Hematopoietic multipotent progenitor cell treated with erythropoietin and hydrocortisone succinate and interleukin-3 and kit ligand, for 6 days (in vitro differentiated cells): ENCODE measurements at places on chromosomes 11 and 22.
A peak's percentile ranks its signal among the peaks of the same experiment; 100 is the strongest.

GRCh38 chr11:58786693-58787092, 55.0 kb upstream of the GLYAT start:
- DNase-seq = no peak

DNA sequence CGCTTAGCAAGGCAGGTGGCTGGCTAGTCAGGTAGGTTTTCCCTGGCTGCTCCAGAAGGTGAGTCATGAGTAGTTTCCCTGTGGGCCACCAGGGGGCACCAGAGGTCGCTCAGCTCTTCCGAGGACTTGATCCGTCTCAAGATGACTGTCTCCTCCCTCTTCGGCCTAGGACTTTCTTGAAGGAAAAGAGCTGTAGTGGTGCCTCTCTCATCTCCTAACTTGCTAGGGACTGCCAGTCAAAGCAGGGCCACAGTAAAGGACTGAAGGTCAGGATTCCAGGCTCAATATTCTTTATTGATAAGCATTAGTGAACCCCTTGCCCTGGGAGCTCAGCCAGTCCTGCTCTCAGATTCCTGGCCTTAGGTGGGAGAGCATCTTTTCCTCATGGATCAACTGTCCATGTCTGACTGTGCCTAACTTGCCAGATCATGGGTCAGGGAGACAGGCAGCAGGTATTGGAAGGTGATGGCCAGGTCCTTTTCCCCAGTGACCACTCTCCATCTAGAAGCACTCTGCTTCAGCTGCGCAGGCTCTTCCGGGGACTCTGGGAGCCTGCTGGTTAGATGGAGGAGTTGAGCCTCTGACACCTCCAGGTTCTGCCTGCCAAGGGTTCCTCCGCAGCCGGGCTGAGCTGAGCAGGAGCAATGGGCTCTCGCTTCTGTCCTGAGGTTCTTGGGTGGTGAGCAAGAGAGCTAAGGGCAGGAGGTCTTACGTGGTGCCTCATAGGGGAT, 1.9 kb downstream of the POLD4 start:
- peak; percentile 88 for DNase-seq

GRCh38 chr11:33724644-33725035, 11.6 kb downstream of the CD59 start:
- DNase-seq = no peak

DNA sequence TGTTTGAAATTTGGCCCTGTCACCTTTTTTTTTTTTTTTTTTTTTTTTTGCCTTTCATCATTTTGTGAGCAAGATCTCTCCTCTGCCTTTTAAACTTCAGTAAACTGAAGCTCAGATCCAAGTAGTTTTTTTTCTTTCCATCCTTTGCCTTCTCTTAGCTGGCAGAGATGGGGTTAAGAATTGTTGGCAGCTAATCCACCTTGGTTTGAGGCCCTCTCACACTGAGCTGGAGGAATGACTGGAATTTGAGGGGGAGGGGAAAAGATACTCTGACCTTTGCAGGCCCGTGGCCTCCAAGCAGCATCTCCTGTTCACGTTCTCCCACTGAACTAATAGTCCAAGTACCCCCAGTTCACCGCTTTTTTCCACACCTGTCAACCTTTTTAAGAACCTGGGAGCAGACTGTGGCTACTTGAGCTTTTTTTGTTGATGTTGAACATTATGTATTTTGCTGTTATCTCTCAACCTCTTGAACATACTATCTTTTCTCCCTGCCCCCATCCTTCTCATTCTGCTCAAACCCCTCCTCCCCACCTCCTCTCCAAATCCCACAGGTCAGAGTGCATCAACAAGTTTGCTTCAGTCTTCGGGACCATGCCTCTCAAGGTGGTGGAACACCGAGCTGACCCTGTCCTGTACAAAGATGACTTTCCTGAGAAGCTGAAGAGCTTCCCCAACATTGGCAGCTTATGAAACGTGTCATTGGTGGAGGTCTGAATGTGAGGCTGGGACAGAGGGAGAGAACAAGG, 66.2 kb downstream of the ALX4 start:
- no peak for DNase-seq

GRCh38 chr11:130206141-130206540, 46.6 kb downstream of the ST14 start:
- no peak for DNase-seq

DNA sequence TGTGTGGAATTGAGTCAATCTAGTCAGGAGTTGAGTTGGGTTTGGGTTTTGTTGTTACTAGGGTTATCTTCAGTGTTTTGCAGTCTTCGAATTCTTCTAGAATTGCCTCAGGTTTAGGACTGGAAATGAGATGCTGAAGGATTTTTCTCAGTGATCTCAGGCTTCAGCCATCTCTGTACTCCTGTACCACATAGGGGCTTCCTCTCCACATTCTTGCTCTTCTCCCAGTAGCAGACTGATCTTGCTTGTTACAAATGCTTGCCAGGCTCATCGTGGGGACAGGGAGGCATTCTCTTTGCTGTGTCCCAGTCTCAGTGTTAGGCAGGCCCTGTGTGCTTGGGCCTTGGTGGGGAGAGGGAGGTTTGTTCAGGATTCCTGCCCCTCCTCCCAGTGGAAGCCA, 96.1 kb downstream of the LRRC32 start:
- no peak for DNase-seq

DNA sequence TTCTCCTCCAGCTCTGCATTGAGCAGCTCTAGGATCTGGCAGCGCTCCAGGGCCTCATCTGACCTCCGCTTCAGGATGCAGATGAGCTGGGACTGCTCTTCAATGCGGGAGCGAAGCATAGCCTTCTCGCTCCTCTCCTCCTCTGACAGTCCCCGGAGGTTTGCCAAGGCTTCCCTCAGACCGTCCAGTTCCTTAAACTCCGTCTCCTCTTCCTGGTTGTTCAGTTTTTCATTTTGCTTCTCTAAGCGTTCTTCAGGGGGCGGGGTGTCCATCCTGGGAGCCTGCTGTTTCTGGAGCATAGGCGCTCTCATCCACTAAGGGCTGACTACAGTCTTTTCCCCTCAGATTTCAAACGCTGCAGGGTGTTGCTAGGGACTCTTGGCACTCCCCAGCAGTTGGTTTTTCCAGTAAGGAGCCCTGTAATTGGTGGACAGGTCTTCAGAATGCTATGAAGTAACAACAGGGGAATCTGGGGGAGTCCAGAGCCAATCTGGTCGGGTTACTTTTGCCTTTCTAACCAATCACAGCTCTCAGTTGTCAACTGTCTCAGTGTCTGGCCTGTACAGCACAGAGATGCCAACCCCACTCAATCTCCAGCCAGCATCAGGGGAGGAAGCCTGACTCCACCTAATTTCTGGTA, at the start of gene CCDC89:
Gene CCDC89 (minus strand): TSS at position 376 of the 640 bp plus-strand sequence. CDS start 65 bp downstream, at position 311.
- no peak for DNase-seq

DNA sequence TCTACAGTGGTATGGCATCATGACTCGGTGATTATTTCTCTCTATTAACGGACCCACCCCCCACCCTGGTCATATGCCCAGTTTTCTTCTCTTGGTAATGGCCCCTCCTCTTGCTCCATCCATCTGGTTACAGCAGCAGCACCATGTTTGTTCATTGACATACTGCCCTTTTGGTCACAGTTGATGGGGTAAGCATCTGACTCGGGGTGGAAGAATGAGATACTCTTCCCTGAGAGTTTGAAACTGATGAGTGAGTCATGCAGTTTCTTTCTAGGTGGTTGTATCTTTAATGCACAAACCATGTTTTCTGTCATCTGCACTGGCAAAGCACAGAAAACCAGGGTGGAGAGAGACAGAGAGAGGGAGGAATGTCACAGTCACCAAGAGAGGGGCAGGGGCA, 126.0 kb downstream of the SYN3 start:
- DNase-seq = no peak

GRCh38 chr11:134711588-134711987, 299.5 kb upstream of the B3GAT1 start:
- DNase-seq = no peak

GRCh38 chr11:57667736-57668433, at the start of gene ZDHHC5:
ZDHHC5 (plus strand) TSS chr11:57668114; CDS start chr11:57673091, 4,977 bp downstream.
- peak; percentile 97 for DNase-seq

DNA sequence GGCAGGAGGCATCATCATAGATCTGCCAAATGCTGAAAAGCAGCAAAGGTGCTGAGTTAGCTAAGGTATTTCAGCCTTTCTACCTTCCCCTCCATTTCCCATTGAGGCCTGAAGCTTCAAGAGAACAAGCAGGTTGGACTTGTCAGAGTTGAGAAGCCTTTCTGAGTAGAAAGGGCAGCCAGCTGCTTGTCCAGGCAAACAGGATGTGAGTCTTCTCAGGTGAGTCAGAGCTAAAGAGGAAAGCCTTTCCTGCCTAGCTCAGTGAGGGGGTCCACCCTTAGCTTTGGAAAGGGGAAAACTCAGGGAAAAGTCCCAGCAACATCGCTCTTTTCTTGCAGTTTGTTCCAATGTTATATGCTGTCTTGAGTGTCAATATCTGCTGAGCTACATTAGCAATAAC, 13.2 kb upstream of the MPZL2 start:
- DNase-seq = no peak

DNA sequence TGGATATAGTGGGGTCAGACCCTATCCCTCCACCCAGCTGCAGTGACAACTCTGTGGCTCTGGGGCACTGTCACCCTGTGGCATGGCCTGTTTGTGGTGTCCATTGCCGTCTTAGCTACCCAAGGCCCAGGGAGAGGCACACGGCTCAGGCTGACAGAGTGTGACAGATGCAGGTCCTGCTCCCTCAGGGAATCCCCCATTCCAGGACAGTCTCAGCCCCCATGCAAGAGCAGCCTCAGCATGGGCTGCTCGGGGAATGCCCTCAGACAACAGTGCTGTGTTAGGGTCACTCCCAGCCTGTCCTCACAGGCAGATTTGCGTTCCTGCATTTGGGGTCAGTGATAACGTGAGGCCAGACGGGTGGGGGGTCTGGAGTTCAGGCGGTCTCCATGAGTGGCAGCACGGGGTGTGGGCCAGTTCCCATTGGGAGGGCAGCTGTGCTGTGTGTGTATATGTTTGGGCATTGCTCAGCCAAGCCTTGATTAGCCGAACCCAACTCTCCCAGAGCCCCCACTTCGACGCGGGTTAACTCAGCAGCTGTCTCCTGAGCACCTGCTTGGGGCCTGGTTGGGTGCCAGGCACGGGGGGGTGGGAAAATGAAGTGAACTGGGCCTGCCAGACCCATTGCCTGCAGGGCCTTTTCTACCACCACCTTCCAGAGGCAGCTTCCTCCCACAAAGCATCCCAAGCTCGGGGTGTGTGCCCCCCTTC, 5.3 kb upstream of the KCNQ1OT1 start:
- no peak for DNase-seq

GRCh38 chr11:72112978-72113808, 698 bp upstream of the ANAPC15 start:
- DNase-seq = no peak

DNA sequence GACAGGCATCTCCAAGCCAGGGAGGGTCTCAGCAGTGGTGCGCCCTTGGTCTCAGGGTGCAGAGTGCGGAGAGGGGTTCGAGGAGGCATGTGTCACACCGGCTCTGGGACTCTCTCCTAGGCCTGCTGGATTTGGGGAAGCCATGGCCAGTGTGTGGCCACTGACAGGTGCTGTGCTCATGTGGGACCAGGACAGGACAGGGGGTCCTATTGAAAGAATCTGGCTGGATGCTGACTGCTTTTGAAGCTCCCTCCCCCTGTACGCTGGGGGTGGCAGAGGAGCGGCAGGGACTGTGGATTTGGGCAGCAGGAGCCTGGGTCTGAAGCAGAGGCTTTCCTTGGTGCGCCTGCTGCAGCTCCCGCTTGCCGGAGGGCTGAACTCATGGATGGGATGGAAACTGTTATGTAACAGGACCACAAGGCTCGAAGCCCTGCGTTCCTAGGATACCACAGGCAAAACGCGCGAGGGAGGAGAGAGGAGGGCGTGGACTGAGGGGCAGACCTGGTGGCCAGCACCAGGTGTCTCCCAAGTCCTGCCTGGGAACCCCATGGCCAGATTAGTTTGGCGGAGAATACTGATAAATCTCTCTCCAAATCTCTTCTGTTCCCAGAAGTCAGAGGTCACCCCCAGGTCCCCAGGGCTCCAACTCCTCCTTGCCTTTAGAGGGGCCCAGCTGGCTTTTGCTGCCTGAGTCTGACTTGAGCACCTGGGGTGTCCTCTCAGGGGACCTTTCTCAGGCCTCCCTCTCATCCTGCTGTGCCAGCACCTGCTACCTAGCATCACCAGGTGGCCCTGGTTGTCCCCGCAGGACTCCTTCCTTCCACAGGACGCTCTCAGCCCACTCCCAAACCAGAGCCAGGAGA, 13.8 kb upstream of the TEF start:
- no peak for DNase-seq

GRCh38 chr11:92190535-92191206, 33.9 kb upstream of the FAT3 start:
- DNase-seq = no peak

GRCh38 chr11:34405079-34405858, 33.5 kb upstream of the CAT start:
- no peak for DNase-seq

DNA sequence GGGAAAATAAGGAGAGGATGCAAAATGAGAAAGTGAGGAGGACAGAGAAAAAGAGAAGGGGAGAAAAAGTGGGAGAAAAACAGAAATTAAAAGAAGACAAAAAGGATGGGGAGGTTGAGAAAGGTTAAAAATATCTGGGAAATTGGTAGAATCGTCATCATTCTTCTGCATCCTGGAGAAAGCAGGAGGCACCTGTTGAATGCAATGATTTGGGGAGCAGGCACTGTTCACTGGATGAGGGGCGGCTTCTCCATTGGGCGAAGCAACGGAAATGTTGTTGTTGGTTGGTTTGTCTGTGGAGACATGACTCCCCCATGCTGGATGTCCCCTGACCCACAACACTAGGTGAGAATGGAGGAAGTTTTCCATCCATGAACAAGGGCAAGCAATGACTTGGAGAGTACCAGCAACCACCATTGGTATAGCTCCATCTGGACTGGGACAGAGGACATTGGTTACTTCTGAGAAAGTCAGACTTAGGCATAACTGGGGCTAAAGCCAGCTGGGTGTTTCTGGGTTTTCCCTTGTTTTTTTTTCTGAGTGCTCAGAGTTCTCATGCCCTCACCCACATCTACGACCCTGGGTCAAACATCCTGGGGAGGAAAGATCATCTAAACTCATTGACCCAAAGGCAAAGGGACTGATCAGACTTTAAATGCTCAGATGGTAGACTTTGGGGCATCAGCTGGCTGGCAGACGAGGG, 11.9 kb upstream of the CD44 start:
- no peak for DNase-seq

- DNase-seq = peak; percentile 57
Measured at GRCh38 chr22:16721961-16722360, 103.2 kb downstream of the XKR3 start.

DNA sequence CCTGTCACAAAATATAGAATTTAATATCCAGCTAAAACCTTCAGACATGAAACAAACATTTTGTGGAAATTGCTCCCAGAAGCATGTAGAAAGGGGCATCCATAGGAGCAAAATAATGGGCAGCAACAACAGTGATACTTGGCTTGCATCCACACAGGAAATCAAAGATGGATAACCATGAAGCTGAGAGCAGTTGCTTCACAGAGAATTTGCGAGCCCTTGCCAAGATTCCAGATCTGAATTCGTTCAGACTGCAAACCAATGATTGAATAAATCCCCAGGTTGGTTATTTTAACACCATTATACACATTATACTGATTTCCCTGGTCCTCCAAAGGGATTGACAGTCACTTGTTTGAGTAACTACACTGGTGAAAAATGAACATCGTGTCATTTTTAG, 15.6 kb upstream of the OR51L1 start:
- DNase-seq = no peak
